ENCODE measurements at places on chromosomes 5 and 9.

GRCh38 chr9:127833555-127833954 lies 20.9 kb downstream of the ENG start:
- DNase-seq = no peak

DNA sequence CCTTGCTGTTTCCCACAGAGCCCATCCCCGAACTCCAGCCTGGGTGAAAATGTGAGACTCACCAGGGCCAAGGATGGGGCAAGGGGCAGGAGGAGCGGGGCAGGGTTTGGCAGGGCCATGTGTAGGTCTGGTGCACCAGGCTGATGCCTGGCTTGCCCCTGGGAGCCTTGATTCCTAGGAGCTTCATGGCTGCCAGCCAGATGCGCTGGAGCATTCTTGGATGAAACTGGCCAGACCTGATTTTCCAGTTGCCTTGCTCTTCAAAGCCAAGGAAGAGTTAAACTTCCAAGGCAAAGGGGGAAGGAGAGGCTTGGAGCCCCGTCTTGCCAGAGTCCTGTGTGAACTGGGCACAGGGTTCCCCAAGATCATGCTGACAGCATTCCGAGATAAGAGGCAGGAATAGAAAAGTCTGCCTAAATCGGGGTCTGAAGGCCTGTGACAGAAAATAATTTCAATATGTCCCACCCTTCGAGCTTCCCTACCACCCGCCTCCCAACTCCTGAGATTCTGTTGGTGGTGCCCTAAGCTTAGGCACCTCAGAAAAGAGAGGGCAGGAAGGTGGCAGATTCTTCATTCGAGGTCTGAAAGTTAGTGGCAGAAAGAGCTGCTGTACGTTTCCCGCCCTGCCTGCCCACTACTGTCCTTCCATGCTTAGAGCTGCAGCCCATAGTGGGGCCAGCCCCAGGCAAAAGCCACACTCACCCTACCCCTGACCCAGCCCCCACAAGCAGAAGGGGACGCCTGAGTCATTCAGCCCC lies 20.4 kb downstream of the FAT2 start:
- no peak for DNase-seq

- no peak for DNase-seq
These were observed 222.4 kb downstream of the DOCK8 start for GRCh38 chr9:437066-437465.

GRCh38 chr5:56601641-56602071 lies 213.7 kb upstream of the MAP3K1 start:
- DNase-seq = no peak

- DNase-seq = no peak
These were observed 185.4 kb downstream of the SH3GL2 start for GRCh38 chr9:17764306-17764705.

GRCh38 chr5:159207686-159208513 lies 1.5 kb downstream of the RNF145 start:
- DNase-seq = peak; percentile 79

All from EL (cell line).